Ecto neural progenitor cell (in vitro differentiated cells): ENCODE measurements at places on chromosomes 4 and X.

DNA sequence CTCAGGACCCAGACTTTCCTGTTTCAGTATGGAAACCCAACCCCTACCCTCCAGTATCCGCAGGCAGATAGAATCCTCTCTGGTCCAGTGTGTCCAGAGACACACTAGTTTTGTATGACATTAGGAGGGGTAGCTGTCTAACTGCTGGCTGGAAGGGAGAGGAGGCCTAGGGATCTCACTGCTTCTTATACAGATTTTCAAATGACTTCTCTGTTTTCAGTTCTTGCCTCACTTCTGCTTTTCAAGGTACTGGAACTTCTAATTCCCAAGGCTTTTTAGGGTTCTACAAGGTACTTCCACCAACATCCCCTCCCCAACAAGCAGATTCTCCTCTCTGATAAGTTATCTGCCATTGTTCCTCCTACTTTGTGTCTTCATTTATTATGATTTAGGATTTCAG lies 6.1 kb downstream of the SGCB start:
- DNase-seq: no peak

- DNase-seq: no peak
These were observed 142.6 kb downstream of the EGF start for GRCh38 chr4:110055158-110055768.

DNA sequence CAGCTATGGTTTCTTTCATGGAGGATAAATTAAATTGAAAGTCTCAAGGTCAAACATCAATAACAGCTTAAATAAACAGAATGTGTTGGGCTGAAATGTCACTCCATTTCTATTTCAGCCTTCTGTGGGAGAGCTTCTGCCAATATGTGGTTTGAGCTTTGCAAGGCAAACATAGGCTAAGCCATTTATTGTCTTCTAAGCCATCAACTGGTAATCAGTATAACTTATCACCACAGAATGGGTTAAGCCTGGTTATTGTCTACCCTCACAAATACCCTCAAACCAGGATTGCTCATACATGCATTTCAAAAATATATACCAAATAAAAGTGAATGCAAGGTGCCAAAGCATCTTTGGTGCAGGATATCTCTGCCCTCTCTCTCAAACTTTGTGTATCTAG lies 52.7 kb downstream of the GABRB1 start:
- DNase-seq: no peak

DNA sequence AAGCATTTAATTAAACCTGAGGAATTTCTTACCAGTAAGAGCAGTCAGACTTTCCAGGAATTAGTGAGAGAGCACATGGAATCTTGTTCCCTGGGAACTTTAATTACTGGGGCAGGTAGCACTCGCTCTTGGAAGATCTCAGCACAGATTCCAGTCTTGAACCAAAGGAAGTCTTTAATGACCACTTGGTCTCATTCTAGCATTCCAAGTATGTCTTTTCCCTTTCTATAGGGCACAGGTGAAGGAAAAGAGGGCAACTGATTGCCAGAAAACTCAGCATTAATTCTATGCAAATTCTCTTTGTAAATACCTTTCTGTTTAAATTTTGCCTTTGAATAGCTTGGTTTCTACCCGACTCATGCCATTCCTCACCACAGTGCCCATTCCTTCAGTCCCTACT lies 236.6 kb downstream of the LDB2 start:
- DNase-seq: no peak

DNA sequence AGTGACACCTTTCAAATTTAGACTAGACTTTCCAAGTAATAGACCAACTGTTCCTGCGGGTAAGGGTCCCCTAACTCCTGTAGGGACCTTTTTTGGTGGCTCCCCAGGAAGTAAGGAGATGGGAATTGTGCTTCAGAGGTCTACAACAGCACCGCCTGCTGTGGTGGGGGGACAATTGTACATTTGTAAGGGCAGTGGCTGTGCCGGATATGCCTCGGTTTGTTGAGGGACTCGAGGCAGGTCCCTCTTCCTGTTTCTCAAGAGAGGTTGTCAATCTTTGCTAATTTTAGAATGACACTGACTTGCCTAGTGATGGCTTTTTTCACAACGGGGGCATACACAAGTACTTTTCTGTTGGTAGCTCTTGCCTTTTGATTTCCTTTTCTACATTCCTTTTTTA lies 15.5 kb upstream of the HSD17B11 start:
- DNase-seq: no peak

GRCh38 chr4:110498420-110498819 lies 22.5 kb downstream of the ENPEP start:
- DNase-seq: no peak

GRCh38 chrX:149185087-149185486 lies 320.0 kb downstream of the IDS start:
- DNase-seq: no peak

- DNase-seq: no peak
These were observed 9.1 kb upstream of the RNF212 start for GRCh38 chr4:1122505-1122904.

DNA sequence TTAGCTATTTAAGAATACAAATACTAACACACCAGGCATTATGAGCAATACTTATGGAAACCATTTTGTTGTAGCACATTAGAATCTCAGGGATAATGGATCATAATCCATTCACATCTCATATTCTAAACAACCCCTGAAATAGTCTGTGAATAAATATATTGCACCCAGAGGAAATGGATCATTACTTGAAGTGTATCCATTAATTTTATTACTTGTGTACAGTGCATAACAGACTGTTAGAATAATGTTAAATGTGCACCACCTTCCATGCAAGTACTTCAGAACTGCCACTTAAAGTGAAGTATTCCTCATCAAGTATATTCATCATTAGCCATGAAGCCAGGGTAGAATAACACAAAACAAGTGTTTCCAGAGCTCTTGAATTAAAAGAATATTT lies 715.5 kb downstream of the DMD start:
- no peak for DNase-seq

GRCh38 chrX:150577174-150577573 lies 8.8 kb downstream of the MTM1 start:
- no peak for DNase-seq

DNA sequence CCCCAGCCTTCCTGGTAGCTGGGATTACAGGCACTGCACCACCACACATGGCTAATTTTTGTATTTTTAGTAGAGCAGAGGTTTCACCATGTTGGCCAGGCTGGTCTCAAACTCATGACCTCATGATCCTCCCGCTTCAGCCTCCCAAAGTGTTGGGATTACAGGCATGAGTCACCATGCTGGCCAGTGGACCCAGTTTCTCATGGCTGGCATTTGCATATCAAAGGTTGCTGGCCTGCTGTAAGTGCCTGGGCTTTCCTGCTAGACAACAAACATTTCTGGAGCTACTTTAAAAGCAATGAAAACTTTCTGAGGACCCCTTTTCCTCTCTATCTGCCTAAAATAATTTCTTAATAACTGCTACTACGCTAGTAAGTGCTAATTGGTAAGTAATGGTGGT lies 228.2 kb downstream of the PCDH10 start:
- DNase-seq: no peak
